ENCODE measurements at places on chromosomes 6 and 20.

GRCh38 chr20:17633221-17633849 lies 48.7 kb downstream of the RRBP1 start:
- DNase-seq, result no peak

DNA sequence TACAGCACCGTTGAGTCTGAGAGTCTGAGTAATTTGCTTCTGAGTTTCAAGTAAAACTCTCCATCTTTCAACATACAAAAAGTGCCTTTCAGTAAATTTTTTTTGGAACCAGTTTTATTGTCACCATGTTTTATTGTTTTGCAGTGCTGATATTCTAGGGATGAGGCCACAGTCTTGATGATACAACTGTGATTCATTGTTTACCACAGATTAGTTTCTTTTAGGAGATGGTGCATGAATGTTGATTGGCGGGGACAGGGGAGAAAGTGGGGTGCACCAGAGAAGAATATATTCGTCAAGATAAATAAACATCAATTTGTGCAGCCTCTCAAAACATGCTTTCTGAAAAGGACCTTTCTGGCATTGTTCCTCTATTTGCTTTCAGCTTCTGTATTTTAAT lies 109.0 kb downstream of the MCHR2 start:
- no peak for DNase-seq

DNA sequence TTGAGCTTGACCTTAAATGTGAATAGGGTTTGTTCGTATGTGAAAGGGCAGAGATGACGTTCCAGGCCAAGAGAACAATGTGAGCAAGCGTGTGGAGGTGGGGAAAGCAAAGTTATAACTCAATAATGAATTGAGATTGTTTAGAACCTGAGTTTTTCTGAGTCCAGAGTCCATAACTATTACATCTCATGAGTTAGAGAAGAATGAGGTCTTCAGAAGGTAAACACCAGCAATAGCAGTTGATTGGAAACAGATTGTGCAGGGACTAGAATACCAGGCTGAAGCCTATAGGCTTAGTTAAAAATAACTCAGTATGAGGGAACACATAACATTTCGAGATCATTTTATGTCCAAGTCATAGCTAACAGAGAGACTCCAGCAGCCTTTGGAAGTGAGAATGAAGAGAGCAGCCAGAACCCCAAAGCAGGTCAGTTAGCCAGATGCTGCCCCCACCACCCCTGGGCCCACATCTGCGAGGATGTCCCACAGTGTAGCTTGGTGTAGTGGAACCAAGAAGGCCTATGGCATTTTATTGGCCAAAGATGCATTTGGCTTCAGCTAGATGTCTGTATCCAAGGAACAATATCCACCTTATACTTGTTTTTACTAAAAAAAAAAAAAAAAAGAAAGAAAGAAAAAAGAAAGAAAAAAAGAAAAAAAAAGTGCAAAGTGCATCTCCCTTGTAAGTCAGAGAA lies 121.7 kb downstream of the TNFRSF21 start:
- DNase-seq, result no peak

GRCh38 chr6:54291738-54292137 lies 16.5 kb upstream of the TINAG start:
- no peak for DNase-seq

- DNase-seq, result no peak
Measured at GRCh38 chr20:64049878-64050260, 430 bp upstream of the SOX18 start.

DNA sequence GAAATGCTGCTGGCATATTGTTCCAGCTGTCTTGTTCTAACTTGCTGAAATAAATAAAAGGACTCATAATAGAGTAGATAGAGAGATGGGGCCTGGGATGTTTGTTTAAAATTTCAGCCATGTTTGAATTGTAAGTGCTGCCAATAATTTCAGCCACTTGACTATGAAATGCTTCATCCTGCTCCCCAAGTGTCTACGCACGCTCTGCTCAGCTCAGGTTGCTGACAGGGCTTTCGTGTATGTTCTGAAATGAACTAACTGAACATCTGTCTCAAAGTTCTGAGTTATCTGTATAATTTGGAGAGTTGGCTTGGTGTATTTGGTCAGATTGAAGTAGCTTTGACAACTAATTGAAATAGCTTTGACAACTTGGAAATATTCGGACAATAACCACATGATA lies 387.8 kb downstream of the BMP2 start:
- DNase-seq, result no peak

GRCh38 chr6:72049376-72049775 lies 163.0 kb downstream of the RIMS1 start:
- DNase-seq, result no peak

DNA sequence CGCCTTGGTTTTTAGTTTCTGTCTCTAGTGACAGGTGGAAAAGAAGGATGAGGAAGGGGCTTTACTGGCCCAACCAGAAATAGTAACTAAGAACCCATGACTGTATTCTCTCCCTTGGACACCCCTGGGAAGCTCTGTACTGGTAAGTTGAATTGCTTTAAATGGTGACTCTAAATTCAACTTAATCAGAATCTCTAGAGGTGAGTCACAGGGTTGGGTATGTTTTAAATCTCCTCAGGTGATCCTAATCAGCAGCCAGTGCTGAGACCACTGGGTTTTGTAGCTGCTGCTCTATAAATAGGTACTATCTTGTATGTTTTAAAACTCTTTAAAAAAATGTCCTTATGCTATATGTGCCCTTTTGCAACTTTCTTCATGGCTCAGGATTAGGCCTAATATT lies 314.0 kb upstream of the ECI2 start:
- no peak for DNase-seq

GRCh38 chr6:82693094-82693493 lies 329.5 kb downstream of the TPBG start:
- DNase-seq, result no peak

DNA sequence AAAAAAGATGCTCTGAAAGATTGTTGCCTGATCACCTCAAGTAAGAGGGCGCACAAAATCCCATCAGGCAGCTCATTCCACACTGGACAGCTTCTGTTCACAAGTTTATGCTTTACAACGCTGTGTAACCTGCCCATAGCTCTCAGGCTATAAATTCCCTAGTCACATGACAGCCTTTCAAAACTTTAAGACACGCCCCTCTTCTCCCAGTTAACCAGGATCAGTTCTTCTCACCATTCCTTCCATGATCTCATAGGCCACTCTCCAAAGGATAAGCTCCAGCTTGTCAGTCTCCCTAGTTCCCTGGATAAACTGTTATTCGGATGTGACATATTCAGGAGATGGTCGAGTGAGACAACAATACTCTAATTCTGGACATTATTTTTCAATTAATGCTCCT lies 15.0 kb downstream of the ADNP start:
- DNase-seq, result no peak

DNA sequence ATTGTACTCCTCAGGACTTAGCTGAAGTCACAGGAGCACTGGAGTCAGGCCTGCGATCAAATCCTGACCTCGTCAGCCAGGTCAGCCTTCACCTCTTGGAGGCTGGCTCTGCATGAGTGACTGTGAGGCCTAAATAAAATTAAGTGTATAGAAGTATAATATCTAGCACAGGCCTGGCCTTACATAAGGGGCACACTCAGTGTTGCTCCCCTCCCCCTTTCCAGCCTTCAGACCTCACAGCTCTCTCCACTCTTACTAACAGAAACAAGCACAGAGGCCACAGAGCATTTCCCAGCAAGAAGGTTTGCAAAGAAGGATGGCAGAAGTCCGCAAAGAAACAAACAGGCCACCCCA lies 84.8 kb downstream of the TRERF1 start:
- no peak for DNase-seq

DNA sequence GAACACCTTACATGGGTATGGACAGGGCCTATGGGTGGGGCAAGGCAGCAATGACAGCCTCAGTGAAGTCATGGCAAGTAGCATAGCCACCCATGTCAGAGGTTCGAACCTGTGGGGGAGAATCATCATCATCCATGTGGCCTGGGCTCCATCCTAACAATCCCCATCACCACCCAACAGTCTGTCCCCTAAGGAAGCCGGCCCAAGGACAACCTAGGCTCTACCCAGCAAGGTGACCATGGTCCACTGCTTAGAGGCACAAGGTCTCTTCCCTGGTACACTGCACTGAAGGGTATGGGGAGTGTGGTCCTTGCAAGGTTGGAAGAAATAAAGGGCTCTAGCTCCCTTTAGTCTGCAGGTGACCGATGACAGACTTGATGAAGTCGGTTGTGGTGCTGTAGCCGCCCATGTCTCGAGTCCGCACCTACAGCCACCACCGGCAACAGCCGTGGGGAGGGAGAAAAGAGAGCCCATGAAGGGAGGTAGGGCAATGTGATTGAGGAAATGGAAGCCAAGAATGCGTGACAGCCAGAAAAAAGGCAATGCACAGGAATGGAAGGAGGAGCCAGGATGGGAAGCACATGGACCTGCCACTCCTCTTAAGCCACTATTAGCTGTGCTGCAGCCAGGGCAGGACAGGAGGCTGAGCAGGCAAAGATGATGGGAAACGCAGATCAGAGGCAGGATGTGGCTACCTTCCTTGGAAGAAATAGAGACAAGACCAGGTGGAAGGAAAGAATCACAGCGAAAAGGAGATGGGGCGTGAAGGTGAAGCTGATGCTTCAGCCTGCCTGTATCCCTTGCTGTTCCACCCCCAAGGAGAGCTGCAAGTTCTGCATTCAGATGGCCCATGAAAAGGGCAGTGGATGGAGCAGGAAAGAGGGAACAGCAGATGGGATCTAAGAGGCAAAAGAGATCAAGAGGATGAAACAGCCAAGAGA lies 5.3 kb downstream of the IDH3B start:
- no peak for DNase-seq

- no peak for DNase-seq
Measured at GRCh38 chr20:24530131-24530680, 60.8 kb downstream of the SYNDIG1 start.

DNA sequence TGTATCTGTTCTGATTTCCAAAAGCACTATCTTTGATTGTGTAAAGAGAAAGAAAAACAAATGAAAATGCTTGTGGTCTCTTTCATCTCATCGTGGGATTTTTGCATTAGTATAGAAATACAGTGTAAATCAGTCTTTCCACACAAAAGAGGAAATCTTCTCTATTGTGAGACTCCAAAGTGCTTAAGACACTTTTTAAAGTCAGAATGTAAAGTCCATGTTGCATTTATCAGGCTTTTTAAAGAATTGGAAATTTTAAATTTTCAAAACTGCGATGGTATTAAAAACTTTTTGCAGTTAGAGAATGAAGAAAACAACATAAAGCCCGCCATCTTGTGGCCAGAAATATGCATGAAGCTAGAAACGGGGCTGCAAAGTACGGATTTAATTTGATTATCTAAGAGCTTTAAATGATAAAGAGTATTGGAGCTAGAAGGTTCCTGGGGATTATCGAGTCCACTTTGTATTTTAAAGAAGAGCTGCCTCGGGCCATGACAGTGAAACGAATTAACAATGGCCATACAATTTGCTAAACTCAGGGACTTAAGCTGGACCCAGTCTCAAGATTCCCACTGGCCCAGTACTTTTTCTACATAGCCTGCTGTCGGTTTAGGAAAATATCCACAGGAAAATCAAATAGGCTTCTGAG lies 339.6 kb downstream of the ARHGAP18 start:
- DNase-seq, result peak; percentile 47

DNA sequence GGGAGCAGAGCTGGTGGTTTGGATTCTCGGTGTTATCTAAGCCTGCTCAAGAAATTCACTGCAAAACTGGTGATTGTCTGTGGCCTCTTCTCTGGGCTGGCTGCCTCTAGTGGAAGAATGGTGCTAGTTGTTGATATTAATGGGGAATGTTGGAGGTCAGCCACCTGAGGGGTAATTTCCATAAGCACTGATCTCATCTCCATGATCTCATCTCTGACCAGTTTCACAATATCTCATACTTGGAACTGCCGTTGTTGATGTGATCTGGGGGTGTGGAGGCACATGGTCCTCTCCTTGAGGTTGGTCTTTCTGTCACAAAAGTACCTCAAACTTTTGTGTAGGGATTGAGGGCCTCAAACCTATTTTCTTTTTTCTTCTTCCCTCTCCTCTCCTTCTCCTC lies 102.6 kb downstream of the CD109 start:
- no peak for DNase-seq

- DNase-seq, result no peak
Measured at GRCh38 chr6:131213501-131213990, 78.3 kb downstream of the AKAP7 start.

GRCh38 chr6:98875375-98875774 lies 41.0 kb downstream of the POU3F2 start:
- DNase-seq, result no peak

GRCh38 chr20:4272225-4272624 lies 256.9 kb upstream of the RNF24 start:
- DNase-seq, result no peak

DNA sequence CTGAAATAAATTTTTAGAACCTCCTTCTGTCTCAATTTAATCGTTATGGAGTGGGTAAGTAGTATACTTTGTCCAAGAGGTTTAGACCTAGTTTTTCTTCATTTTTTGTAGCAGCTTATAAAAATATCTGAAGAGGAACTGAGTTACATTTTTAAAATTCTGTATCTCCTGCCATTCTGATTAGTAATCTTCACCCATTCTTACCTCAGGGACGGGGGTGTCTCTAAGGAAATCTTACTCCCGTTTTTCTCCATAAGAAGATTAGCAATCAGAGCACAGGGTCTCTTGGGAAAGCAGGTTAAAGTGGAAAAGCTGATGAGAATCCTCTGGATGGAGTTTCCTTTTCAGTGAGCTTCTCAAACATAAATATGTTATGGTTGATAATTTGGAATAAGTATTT lies 259.3 kb upstream of the FAM83B start:
- no peak for DNase-seq

Data from nephron progenitor cell (in vitro differentiated cells).